ENCODE measurements at places on chromosomes 11 and 22. TPM values are rescaled to one million over a fixed set of nuclear protein-coding genes. Genes with fewer than 3 reads are reported as not detected.

Gene ZBTB16
- under 0.01 TPM for total RNA-seq

Gene FRMD8
- total RNA-seq: 61.4 TPM

Gene MRPL49
- 43.4 TPM for total RNA-seq

Gene PDE2A
- 0.50 TPM for total RNA-seq

Gene CYTH4
- total RNA-seq: 0.12 TPM

Gene BCO2
- 15.3 TPM for total RNA-seq

Gene RNF26
- total RNA-seq: 7.2 TPM

Gene TEF
- 15.1 TPM for total RNA-seq

Gene PGAP2
- total RNA-seq: 11.1 TPM

Gene NXPE4
- not detected for total RNA-seq

Gene OR2AT4
- not detected for total RNA-seq

Gene IGLL5
- total RNA-seq: not detected

Gene MMP26
- not detected for total RNA-seq

Gene CLDN5
- 1.1 TPM for total RNA-seq

Gene RFPL1
- total RNA-seq: not detected

Gene OTUB1
- 54.6 TPM for total RNA-seq

Gene MMP13
- total RNA-seq: not detected

Gene PHF21B
- under 0.01 TPM for total RNA-seq

Gene RAG1
- 0.37 TPM for total RNA-seq

Gene MCAM
- total RNA-seq: 20.5 TPM

Gene GAL3ST1
- total RNA-seq: 0.11 TPM

Gene TMEM218
- 32.5 TPM for total RNA-seq

Gene MUC15
- total RNA-seq: not detected

Gene GRK3
- 2.2 TPM for total RNA-seq

Gene OR4C16
- total RNA-seq: not detected

Gene UBQLNL
- not detected for total RNA-seq

Gene CAVIN3
- total RNA-seq: 432 TPM

Gene GLYATL2
- 1.4 TPM for total RNA-seq

Gene KCNK4
- not detected for total RNA-seq

Gene C11orf86
- total RNA-seq: not detected

Gene TMEM86A
- 0.25 TPM for total RNA-seq

Gene WBP2NL
- 0.50 TPM for total RNA-seq

Gene ZNF280B
- 1.1 TPM for total RNA-seq

Gene BIK
- not detected for total RNA-seq

Gene ARHGAP8
- 0.25 TPM for total RNA-seq

Gene FGF4
- total RNA-seq: not detected

Gene SPDYC
- total RNA-seq: not detected

Gene CABP7
- total RNA-seq: not detected

Gene VPS37C
- total RNA-seq: 9.6 TPM

Gene OR5M11
- not detected for total RNA-seq

Gene SOX6
- 0.62 TPM for total RNA-seq

Gene PGA5
- total RNA-seq: not detected
